ENCODE measurements at places on chromosomes 7 and 10.

DNA sequence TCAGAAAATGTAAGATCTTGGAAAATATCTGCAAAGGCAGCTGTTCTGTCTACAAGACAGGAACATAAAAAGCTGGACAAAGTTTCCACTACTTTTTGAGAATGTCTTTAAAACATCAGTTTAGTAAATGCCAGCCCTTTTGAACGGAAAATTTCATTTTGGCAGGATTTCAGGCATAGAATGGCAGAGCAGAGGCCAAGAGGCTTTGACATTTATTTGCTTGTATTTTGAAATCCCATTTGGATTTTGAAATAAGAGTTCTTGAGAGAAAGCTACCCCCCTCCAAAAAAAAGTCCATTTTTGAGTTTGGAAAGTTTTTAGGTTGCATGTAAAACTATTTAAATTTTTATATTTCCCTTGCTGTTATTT is 3.1 kb upstream of the ETV1 start:
- DNase-seq, result no peak

GRCh38 chr7:27873981-27874957 is 134.3 kb downstream of the TAX1BP1 start:
- no peak for DNase-seq

- no peak for DNase-seq
Observed at GRCh38 chr7:132019703-132020102, 463.3 kb upstream of the PODXL start.

- no peak for DNase-seq
Observed at GRCh38 chr10:73819513-73820093, 8.2 kb upstream of the NDST2 start.

DNA sequence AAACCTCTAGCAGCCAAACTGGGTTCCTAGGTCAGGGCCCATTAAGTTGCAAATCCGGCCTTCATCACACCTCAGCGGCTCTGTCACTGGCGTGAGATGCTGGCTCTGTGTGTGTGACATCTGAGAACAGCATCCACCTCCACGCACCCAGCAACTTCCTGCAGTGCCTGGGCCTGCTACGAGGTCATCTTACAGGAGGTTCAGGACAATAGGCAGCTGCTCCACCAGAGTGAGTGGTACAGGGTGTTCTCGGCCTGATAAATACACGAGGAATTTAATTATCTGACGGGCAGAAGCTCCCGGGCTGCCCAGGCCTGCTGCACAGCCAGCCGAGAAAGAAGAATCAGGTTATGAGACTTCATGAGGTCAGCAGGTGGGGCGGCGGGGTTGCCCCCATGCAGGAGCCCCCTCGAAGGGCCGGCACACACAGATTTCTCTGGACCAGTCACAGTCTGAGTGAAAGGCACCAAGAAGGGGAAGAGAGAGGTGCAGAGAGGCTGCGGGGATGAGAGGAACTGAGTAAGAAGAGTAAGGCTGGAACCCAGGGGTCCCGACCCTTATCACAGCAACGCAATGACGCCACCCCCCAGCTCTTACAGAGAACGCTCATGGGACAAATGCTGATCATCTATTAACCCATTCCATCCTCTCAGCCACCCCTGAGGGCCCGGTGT is 49.3 kb downstream of the CALML3 start:
- DNase-seq, result peak; percentile 40

- DNase-seq, result no peak
Observed at GRCh38 chr10:89332123-89332633, 4.4 kb downstream of the IFIT3 start.

- no peak for DNase-seq
Observed at GRCh38 chr10:8544057-8544380, 489.5 kb downstream of the GATA3 start.

DNA sequence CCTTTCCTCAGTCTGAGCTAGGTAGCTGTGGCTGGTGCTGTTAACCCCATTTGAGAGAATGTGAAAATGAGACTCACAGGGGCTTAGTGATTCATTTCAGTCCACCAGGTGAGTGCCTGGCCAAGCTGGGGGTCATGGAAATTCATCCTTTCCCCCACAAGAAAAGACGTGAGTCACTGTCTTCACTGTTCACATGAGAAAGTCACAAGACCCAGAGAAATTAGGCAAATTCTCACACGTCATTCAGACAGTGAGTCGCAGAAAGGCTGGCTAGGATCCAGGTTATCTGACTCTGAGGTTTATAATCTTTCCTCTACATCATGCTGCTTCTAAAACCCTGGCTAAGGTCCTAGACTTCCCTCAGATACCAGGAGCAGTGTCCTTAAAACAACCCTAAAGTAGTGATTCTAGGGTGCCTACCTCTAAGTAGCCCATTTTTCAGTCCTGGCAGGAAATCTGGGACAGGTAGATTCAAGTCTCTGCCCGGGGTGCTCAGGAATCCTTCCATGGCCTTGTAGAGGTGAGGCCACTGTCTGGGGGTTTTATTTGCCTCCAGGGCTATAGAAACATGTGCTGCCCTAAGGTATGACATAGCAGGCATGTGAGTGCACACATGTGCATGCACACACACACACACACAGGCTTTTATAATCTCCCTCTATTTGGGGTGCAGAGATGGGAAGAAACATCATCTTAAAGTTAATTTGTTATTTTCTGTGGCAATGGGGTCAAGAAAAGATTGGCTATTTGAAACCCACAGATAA is 427.9 kb upstream of the CELF2 start:
- no peak for DNase-seq

DNA sequence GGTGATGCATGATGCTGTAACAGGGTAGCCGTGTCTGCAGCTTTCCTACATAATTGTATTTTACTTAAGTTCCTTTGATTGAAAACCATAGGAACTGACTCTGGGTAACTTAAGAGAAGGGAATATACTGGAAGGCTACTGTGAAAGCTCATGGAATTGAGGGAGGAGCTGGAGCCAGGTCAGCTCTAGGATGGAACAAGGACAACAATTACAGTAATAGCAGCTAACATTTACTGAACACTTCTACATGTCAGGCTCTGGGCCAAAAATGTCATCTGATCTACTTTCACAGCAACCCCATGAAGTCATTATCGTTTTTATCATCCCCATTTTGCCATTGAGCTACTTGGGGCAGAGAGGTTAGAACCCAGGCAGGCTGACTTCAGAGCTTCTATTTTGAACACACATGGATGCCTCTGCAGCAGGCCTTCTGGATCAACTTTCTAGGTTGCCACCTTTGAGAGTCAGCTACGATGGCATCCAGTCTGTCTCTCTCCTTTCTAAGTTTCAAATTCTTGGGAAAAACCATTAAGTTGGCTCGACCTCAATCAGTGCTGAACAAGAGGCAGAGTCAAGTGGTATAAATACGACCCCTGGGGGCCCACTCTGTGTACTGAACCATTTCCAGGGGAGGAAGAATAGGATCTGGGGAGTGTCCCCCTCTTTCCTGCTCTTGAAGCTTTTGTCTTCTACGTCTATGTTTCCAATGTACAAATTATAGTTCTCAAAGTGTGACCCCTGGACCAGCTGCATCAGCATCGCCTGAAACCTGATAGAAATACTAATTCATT is 272.3 kb upstream of the PLPP4 start:
- DNase-seq, result no peak

DNA sequence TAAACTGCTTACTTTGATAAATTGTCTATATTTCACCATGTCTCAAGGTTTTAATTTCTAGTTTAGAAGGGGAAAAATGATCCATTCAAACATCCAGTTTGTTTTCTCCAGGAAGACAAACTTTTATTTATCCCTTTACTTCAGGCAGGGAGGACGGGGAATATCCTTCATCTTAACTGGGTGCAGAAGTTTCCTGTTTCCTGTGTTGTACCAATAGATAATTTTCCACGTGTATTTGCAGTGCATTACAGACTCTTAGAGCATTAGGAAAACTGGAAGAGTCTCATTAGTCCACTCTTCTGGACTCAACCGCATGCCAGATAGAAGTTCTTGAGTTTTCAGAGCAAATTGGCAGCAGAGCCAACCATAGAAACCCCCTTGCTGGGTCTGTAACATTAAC is 39.4 kb upstream of the PIP4K2A start:
- DNase-seq, result no peak

DNA sequence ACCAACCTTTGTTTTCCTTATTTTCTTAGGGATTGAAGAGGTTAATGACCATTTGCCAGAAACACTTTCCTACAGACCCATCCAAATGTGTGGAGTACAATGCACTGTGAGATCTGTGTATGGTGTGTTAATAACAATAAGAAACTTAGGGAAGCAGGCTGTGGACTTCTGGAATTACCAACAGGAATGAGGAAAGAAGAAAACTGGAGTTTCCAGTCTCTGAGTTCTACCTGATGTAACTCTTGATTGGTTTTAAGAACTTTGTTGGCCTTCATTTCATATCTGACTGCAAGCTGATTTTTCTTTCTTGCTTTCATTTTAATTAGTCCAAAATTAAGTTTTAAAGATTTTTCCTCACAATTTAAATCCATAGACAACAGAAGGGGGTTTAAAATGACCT is 43.5 kb downstream of the PRPF18 start:
- DNase-seq, result no peak

DNA sequence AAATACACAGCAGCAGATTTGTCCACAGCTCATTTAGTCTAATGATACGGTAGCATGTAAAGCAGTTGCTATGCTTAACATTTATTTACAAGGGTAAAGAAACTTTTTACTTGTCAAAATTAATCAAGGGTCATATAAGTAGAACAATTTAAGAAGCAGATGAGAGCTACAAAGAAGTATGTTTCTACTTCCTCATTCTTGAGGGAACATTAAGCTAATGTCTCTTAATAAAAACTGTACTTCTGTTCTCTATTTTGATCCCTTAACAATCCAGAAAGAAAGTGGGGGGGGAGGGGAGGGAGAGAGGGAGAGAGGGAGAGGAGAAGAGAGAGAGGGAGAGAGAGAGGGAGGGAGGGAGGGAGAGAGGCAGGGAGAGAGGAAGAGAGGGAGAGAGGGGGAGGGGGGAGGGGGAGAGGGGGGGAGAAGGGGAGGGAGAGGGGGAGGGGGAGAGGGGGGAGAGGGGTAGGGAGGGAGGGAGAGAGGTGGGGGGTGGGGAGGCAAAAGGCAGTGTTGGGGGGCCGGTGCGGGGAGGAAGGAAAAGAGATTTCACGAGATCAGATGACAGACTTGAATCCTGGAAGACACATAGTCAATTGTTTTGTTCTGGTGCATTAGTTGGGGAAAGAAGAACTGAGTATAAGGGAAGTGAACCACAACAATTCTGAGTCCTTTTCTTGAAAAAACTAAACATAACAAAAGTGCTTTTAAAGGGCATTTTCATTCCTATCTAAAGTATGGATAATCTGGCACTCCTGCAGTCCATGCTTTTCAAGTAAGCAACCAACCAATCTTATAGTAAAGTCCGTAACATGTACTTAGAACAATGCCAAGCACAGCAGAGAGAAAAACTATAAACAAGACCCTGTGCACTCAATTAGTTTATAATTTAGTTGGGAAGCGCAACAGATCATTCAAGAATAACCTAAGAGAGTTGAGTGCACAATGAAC is 128.0 kb downstream of the USP6NL start:
- DNase-seq, result no peak

DNA sequence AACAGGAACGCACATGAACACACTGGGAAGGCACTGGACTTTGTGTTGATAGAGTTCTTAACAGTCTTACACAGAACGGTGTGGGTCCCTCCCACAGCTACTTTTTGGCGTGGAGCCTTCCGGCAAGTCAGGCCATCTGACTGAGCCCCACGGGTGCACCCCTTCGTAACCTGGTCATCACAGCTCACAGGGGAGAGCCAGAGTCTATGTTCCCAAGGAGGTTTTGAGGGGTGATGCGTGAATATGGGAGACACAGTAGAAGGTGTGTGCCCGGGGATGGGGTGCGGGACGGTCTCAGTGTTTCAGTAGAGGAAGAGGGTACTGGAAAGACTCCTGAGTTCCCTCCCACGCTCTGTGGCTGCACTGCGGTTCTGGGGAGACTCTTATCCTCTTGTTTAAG is 291.7 kb downstream of the DNAJB6 start:
- no peak for DNase-seq

GRCh38 chr10:131464789-131465188 is 153.3 kb upstream of the TCERG1L start:
- DNase-seq, result peak; percentile 42

- no peak for DNase-seq
Observed at GRCh38 chr7:130929896-130930659, 196.1 kb upstream of the KLF14 start.

DNA sequence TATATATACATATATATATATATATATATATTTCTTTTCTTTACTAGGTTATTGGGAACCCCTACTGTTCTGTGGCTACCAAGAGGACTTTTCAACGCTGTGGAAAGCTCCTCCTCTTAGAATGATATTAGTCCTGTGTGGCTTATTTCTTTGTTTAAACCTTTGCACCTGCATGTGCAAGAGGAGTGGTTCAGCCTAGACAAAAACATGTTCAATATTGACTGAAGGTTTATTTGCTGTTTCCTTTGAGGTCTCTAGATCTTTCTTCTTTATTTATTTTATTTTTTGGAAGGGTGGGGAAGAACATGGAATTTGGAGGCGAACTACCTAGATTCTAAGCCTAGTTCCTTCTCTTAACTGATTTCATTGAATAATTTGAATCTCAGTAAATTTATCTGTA is 118.1 kb downstream of the GNAT3 start:
- DNase-seq, result no peak

DNA sequence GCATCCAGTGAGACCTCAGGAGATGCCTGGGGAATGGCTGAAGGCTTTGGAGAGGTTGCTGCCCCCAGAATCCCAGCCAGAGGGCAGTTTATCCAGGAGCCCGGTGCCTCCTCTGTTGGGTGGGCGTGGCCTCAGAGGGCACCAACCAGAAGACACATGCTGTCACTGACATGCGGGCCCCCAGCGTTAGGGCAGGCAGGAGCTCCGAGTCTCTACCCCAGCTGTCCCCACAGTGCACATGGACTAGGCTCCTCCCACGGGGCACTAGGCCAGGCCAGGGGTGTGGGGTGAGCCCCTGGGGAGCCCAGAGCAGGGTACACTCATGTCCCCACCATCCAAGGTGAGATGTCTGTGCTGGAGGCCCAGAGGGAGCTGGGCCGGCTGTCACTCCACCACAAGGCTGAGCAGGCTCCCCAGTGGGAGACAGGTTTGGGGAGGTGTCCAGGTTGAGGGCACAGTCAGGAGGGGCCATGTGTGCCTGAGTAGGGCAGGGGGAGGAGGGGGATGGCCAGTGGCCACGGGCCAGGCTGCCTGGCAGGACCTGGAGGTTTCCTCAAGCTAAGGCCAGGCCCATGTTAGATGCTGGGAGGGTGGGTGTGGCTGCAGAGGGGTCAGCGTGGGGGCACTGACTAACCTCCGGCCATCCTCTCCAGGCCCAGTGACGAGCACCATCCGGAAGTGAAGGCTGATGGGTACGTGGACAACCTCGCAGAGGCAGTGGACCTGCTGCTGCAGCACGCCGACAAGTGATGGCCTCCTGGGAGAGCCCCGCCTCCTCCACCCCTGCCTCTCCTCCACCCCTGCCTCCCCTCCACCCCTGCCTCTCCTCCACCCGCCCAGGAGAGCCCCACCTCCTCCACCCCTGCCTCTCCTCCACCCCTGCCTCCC is 131.3 kb downstream of the FAM53B start:
- no peak for DNase-seq

DNA sequence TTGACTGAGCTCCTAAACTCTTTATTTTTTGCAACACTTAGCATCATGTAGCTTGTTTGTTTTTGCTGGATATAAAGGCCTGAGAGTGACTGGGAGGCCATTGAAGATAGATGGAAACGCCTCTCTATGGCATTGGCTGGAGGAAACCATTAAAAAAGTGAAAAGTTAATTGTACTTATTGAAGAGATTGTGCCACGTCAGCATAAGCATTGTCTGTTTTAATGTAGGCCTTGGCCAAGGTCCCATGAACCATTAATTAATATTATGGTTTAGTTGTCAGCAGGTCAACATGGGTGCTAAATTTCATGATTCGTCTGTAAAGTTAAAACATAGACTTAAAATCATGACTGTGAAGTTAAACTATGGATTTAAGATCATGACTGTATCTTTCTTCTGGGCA is 178.6 kb downstream of the GATA3 start:
- no peak for DNase-seq

Data from chondrocyte (in vitro differentiated cells).